ENCODE measurements at places on chromosomes 12 and 14. TPM values are rescaled to one million over a fixed set of nuclear protein-coding genes. Genes with fewer than 3 reads are reported as not detected.

TMEM132C gene
- 8.7 TPM for total RNA-seq

TPH2 gene
- total RNA-seq = not detected

SBNO1 gene
- total RNA-seq = 17.5 TPM

SLC6A13 gene
- total RNA-seq = not detected
